Astrocyte of the spinal cord (primary cell): ENCODE measurements at places on chromosomes 7 and 10.

DNA sequence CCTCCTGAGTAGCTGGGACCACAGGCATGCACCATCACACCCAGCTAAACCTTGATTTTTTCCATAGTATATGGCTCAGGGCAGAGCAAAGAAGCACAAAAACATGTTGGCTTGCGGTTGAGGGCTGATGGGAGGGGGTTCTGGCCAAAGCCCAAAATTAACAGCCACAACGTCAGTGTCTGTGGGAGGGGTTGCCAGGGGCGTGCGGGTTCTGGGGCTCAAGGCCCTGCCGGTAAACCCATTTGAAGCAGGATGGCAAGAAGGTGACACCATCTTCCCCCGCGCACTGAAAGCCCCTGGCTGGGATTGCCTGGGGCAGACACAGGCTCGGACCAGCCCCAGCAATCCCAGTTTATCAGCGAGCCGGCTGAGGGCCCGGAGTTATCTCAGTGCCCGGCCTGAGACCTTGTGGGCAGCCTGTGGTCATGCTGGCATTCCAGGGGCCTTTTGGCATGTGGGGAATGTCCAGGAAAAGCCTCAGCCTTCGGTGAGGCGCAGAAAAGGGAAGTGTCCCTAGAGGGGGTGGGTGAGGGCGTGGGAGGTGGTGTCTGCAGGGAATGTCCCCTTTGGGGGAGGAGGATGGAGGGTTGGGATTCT lies 167.7 kb upstream of the TNRC18 start:
- DNase-seq = peak; percentile 90

DNA sequence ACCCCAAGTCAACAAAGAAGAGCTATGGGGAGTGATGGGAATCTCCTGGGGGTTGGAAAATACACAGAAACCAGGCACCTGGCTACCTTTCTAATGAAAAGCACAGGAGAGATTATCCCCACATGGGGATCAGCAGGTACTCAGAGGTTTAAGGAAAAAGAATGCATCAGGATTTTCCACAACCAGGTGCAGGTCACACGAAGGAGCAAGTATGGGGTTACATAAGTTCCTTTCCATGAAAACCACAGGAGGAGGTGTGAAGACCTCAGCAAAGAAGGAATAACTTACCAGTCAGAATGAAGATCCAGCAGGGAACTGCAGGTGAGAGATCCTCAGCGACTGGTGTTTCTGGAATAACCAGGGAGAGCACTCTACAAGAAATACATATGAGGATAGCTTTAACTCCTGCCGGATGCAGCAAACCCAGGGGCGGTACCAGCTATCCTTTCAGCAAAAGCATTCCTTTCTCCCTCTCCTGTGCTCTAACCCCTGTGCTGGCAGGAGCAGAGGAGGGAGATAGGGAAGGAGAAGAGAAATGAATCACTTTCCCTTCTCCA lies 116.7 kb upstream of the TMEM106B start:
- DNase-seq = no peak

- DNase-seq = no peak
Measured at GRCh38 chr7:67364441-67365017, 367.9 kb downstream of the TYW1 start.

GRCh38 chr10:132489053-132489703 lies 48.4 kb upstream of the INPP5A start:
- peak; percentile 84 for DNase-seq

DNA sequence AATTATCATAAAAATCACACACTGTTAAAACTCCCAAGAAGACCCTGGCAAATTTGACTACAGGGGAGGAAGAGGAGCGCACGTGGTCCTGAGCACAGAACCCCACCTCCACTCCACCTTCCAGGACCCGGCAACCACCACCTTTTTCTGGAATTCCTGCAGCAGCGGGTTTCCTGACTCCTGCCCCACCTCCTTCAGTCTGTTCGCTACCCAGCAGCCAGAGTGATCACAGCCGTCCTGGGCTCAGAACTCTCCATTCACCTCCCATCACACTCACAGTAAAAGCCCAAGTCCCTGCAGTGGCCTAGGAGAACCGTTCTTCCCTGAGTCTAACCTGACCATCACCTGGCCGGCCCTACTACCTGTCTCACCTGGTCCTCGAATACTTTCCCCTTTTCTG lies 107.4 kb upstream of the FAM204A start:
- DNase-seq = no peak

GRCh38 chr10:123101872-123102271 lies 33.9 kb upstream of the HMX3 start:
- DNase-seq = no peak

GRCh38 chr10:89224739-89225443 lies 17.8 kb upstream of the CH25H start:
- DNase-seq = no peak

DNA sequence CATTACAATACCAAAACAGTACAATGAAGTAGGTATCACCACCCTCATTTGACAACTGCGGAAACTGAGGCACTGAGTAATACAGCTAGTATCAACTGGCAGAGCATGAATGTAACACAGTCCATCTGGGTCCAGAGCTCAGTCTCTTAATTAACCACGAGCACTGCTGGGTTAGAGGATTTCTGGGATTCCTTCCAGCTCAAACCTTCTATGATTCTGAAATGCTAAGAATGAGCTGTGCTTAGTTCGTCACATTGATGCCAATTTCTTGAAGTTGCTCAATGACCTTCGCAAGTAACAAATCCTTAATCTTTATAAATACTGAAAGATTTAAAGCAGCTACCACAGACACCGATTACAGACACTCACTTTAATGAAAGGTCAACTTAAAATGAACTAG lies 62.5 kb downstream of the SGMS1 start:
- DNase-seq = peak; percentile 88

DNA sequence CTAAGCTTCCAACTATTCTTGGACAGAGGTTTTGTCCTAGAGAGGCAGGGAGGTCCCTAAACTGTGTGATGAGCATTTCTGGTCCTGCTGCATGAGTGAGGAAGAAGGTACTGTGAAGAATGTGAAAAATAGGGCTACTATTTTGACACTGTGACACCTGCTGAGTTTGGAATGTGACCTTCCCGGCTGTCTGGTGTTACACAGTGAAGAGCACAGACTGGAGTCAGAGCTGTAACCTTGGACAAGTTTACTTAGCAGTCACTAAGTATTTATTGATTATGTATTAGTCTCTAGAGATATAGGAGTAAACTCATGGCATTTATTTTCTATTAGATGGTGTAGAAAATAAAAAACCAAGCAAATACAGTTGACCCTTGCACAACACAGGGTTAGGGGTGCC lies 12.3 kb downstream of the GOLGA7B start:
- no peak for DNase-seq

DNA sequence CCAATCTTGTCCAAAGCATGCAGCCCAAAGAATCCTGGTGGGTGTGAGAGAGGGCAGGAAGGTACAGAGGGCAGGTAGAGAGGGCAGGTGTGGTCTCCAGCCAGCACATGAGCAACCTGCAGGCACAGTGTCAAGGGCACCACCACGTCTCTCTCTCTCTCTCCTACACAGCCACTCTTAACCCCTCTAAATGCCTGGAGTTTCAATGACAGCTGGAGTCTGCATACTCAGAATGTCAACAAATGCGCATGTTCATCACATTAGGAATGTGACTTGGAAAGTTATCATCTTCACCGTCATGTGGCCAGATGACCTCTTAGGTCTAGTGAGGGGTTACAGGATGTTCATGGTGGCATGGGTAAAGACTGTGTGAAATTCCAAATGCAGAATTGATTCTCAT lies 456.8 kb downstream of the SORCS1 start:
- DNase-seq = no peak

DNA sequence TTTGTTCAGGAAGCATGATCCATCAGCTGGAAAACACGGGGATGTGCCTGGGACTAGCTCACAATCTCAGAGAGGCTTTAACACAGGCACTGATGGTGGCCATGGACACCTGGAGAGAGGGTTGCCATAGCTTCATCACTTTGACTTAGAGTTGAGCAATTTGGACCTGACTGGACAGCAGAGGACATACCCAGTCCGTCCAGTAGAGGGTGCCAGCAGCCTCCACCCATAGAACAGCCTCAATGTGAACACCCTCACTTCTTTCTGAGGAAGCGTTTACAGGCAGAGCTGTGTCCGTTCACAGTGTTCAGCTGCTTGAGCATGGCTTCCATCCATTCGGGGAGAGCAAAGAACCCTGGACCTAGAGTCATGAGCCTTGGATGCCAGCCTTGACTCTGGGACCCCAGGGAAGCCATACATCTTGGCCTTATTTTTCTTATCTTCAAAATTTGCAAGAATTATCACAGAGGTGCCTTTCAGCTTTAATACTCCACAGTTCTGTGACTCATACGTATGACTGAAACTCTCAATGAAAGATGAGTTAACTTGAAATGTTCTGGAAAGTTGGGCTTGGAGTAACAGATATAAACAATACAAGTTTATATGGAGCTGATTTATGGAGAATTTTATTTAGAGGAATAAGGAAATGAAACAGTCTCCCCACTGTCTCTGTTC lies 302.9 kb upstream of the PODXL start:
- DNase-seq = peak; percentile 82
